Stimulated activated CD4-positive, alpha-beta T cell treated with anti-CD3 and anti-CD28 coated beads, Interleukin-1b, Interleukin-23, amount 100 ng/mL, for 24 hours (primary cell): ENCODE measurements at places on chromosomes 1 and 21.

DNA sequence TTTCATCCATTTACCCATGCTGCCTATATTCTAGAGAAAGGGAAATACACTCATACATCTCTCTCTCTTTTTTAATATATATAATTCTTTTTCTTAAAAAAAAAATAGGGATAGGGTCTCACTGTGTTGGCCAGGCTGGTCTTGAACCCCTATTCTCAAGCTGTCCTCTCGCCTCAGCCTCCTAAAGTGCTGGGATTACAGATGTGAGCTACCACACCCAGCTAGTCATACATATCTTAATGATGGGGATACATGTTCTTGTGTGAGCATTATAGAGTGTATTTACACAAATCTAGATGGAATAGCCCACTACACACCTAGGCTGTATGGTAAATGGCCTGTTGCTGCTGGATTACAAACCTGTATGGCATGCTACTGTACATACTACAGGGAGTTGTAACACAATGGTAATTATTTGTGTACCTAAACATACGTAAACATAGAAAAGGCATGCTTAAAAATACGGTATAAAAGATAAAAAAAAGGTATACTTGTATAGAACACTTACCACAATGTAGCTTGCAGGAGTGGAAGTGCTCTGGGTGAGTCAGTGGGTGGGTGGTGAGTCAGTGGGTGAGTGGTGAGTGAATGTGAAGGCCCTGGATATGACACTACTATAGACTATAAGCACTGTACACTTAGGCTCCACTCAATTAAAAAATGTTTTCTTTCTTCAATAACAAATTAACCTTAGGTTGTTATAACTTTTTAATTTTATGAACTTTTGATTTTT lies 72.9 kb downstream of the IVNS1ABP start:
- peak; percentile 35 for DNase-seq

DNA sequence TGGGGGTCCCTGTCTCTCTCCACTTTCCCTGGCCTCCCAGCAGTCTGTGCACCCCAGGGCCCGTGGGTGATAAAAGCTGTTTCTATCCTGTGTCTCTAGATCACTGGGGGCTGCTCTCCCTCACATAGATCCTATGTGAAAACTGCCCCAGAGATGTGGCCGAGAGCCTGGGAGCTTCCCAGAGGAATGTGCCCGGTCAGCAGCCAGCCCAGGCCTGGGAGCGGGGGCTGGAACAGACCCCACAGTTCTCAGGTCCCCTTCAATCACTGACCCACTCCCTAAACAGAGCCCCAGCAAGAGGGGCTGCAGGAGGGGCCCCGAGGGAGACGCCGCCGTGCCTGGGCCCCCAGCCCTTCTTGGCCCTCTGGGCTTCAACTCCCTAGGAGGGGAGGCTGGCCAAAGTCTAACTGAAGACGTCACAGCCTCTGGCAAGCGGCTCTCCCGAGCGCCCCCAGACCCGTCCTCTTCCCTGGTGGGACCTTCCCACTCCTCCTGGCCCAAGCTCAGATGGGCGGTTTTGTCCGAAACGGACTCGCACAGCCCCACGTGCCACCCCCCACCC lies 403 bp downstream of the MXRA8 start:
- DNase-seq, result no peak

DNA sequence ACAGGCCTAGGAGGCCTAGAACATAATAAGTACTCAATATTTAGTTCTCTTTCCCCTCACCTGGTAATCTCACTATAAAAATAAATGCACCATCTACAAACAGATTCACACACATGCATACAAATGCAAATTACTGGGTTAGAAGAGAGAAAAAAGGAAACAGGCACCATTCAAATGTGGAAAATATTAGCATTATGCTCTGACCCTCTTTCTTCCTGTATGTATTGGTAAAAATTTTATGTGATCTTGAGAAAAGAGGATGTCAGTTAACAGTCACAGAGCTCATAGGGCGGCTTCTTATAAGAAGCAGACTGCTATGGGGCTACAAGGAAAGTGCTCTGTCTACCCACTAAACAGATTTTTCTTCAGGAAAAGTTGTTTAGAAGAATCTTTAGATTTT lies 565.4 kb downstream of the LMO4 start:
- DNase-seq, result no peak

DNA sequence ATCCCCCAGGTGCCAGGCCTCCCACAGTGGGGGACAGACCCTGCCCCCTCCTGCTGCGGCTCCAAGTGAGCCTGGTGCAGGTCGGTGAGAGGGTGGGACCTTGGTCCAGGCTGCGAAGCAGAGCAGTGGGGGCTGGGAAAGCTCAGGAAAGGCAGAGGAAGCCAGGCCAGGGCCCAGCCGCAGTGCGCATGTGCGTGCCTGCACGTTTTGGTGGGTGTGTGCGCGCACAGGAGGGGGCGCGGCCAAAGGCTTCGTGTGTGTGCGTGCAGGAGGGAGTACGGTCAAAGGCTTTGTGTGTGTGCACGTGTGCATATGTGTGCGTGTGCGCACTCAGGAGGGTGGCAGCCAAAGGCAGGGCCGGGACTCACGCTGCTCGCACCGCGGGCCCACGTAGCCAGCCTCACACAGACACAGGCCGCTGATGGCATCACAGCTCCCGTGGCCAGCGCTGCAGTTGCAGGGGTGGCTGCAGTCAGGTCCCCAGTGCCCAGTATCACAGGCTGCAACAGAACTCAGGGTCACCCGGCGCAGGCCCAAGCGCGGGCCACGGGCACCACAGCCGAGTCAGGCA lies 45.9 kb downstream of the ARHGEF16 start:
- DNase-seq, result no peak

GRCh38 chr1:156664046-156664766 lies 13.0 kb downstream of the NES start:
- DNase-seq, result no peak

GRCh38 chr1:168410464-168410863 lies 129.8 kb downstream of the TBX19 start:
- no peak for DNase-seq

DNA sequence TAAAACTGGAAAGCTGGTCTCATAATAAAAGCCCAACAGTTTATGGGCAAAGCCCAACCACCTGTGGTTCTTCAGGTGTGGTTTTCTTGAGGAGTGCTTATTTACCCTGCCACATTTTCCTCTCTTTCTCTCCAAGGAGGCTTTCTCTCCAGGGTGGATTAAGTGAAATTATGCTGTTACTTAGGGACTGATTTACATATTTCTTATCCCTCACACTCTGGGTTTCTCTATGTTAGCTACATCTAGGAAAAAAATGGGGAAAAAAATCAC lies 4.8 kb downstream of the TBX19 start:
- DNase-seq, result no peak

- no peak for DNase-seq
These were observed 686 bp downstream of the ARF1 start for GRCh38 chr1:228082918-228083870.

GRCh38 chr1:182666706-182667105 lies 17.7 kb downstream of the RGS8 start:
- DNase-seq, result no peak

- no peak for DNase-seq
These were observed 52.9 kb downstream of the DEGS1 start for GRCh38 chr1:224235813-224236493.

DNA sequence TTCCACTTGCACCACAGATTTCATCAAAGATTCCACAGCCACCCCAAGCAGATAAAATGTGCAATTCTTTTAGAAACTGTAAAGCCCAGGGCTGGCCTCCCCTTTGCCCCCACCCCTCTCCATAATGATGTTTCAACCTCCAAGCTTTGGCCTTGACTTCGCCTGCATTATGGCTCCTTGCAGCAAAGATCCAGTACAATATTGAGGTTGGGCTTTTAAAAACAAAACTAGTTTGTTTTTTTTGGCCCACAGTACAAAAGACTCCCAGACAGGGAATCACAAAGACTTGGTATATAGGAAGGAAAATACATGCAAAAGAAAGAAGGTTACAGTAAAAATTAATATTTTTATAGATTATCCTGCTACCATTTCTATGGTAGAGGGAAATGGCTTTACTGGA lies 356.5 kb upstream of the PTBP2 start:
- no peak for DNase-seq

DNA sequence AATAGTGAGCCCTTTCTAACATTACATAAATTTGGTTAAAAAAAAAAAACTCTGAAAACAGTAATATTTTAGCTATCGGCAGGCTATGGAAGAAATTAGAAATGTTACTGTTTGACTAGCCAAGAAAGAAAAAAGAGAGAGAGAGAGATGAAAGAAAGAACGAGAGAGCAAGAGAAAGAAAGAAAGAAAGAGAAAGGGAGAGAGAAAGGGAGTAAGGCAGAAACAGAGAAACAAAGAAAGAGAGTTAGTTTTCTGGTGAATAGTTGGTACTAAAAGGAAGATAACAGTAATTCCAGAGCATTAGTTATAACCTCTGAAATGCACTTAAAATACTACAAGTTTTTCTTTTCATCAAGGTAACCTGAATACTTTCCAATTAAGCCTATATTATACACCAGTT lies 160.3 kb upstream of the HP1BP3 start:
- DNase-seq, result no peak

- no peak for DNase-seq
These were observed 28.9 kb upstream of the LYPLAL1 start for GRCh38 chr1:219144658-219145315.

DNA sequence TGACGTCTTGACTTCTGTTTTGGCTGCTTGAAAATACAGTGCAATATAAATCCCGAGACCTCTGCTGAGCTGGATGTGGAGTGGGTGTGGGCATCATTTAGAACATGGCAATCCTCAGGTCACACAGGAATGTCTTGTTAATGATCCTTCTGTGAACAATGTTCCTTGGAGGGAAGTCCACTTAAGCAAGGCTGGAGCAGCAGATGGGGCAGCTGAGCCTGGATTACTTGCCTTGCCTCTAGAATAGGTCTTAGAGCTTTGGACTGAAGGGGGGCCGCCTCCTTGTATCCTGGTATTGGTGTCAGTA lies 926 bp upstream of the SCMH1 start:
- no peak for DNase-seq

DNA sequence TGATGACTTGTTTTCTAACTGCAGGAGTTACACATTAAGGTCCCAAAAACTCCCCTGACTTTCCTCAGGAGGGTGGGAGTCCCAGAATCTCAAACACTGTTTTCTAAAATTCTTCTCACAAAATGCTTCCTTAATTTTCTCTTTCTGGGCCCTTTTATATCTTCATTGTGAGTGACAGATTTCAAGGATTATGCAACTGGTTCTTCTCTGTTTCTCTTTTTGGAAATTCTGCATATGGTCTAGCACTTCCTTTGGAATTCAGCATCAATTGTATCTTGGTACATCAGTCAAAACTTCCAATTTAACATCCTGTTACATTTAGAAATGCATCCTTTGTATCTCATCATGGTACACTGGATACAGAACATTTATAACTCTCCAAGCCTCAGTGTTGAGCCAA lies 59.7 kb downstream of the LMO4 start:
- DNase-seq, result no peak

- DNase-seq, result no peak
These were observed 40.3 kb upstream of the EDARADD start for GRCh38 chr1:236353813-236354212.

- DNase-seq, result no peak
These were observed 645.8 kb upstream of the USP24 start for GRCh38 chr1:55860798-55861519.

DNA sequence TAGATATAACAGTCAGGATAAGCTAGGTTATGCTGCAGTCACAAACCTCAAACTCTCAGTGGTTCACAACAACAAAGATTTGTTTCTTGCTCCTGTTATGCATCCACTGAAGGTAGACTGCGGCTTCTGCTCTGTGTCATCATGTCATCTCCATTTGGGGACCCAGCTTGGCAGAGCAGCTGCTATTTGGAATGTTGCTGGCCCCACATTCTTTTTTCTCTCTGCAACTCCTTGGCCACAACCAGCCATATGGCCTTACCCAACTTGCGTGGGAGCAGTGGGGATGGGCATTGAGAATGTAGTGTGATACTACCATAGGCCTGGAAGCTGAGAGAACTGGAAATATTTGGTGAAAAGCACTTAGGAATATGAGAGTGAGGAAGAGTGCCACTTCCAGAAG lies 26.4 kb downstream of the AGO4 start:
- DNase-seq, result no peak

DNA sequence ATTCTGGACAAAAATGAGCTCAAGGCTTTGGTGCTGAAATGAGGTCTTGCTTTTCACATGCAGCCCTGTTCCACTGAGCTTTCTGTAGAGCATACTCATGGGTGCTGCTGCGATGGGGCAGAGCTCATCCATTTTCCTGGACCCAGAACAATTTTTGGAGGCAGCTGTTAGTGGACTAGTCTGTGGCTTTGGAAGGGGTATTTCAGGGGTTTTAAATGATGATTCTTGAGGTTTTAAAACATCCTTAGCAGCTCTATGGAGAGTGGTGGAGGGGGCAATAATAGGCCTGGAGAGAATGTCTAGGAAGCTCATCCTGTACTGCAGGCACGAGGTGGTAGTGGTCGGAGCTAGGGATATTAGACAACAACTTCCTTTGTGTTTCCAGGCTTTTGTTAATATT lies 16.5 kb downstream of the NOS1AP start:
- no peak for DNase-seq

DNA sequence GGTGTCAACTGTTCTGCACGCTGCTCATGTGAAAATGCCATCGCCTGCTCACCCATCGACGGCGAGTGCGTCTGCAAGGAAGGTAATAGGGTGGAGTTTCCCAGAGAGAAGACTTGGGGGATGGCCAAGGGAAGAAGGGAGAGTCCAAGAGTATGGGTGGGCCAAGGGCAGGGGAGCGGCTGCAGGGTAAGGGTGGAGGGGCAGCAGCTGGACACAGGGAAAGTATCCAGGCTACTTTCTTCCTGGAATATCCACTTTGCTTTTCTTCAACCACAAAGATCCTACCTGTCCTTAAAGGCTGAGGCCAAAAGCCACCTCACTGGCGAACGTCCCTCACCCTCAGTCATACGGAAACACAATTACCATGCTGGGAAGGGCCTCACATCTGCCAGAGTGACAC lies 11.5 kb upstream of the LRRC71 start:
- DNase-seq, result no peak

- DNase-seq, result no peak
These were observed 15.8 kb downstream of the RNF223 start for GRCh38 chr1:1058088-1058905.

DNA sequence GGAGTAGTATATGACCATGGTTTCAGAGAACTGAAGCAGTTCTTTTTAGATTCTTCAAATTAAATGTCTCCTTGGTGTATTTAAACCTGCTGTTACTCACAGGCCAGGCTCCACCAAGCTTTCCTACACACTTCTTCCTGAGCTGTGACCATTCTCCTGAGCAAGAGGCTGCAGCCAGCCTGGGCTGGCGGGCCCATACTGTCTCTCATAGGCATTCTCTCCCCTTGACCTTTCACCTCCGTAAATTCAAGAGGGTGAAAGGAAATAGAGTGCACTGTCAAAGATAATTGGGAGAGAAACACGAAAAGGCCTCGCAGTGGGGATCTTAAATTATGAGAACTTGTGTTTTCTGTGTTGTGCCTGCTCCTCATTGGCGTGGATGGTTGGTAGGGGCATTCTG lies 2.3 kb downstream of the ARF1 start:
- no peak for DNase-seq

DNA sequence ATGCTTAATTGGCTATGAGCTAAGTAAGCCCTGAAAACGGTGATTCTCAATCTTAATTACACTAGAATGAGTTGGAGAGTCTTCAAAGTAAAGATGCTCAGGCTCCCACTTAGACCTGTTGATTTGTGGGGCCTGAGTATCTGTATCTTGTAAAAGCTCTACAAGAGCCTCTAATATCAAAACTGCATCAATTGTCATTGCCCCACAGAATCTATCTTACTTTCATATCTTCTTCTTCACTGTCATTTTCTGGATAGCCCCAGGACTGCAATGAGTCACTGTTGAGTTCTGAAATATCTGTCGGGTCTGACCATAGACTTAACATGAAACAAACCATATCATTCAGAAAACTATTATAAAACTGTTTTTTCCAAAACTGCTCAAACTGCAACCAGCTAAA lies 102.8 kb upstream of the SERTAD4 start:
- DNase-seq, result no peak
